Colonic mucosa (tissue), 4 donors: ENCODE measurements at places on chromosomes 7 and 10. TPM values are rescaled to one million over a fixed set of nuclear protein-coding genes. Genes with fewer than 3 reads are reported as not detected.

- H3K36me3 ChIP-seq, result no peaks in the 10 kb centered on the region
- H3K27me3 ChIP-seq, result no peaks in the 10 kb centered on the region
- no peak for DNase-seq
- no peaks in the 10 kb centered on the region for H3K4me1 ChIP-seq
- no peak overlapping the region for H3K27ac ChIP-seq
Observed at GRCh38 chr10:91582153-91582554, 50.7 kb downstream of the PPP1R3C start.

SPDYE6 gene
- not detected for total RNA-seq

DNA sequence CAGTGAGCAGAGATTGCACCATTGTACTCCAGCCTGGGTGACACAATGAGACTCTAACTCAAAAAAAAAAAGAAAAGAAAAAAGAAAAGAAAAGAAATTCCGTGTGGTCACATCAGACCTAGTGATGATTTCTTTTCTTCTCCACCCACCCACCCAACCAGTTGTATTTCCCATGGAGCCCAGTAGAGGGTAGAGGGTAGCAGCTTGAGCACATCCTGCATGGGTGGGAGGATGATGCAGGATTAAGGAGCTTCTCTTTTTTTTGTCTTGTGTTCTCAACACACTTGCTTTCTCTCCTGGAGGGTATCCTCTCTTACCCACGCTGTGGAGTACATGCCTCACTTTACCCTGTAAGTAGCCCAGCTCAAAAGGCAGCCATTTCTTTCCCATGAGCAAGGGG lies 118.6 kb upstream of the CARD11 start:
- H3K27me3 ChIP-seq, result no peaks in the 10 kb centered on the region
- no peaks in the 10 kb centered on the region for H3K36me3 ChIP-seq
- H3K4me1 ChIP-seq, result no peaks in the 10 kb centered on the region
- DNase-seq, result no peak
- no peak overlapping the region for H3K27ac ChIP-seq

CALML5 gene
- not detected for total RNA-seq

- H3K4me3 ChIP-seq, result peak overlapping the region; percentile 7
- peak overlapping the region; percentile 87 for H3K27ac ChIP-seq
- H3K4me1 ChIP-seq, result no peaks in the 10 kb centered on the region
- peak; percentile 91 for DNase-seq
- no peaks in the 10 kb centered on the region for H3K27me3 ChIP-seq
Observed at GRCh38 chr7:66099551-66100407, 14.9 kb upstream of the CRCP start.

DNA sequence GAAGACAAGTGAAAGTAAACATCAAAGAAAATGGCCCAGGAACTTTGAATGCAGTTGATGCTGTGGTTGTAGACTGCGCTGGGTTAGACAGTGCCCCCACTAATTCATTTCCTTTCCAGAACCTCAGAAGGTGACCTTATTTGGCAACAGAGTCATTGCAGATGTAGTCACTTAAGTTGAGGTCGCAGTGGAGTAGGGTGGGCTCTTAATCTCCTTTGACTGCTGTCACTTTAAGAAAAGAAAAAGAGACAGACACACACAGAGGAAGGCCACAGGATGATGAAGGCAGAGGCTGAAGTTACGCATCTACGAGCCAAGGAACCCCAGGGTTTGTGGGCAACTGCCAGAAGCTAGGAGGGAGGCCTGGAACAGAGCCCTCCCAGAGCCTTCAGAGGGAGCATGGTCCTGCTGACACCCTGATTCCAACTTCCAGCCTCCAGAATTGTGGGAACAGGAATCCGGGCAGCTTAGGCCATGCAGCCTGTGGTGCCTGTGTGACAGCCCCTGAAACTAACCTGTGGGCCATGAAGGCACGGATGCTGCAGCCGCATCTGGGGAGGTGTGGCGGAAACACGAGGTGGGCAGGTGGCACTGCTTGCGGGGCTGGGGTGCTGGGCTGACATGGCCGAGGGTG lies 107.6 kb downstream of the PRKAG2 start:
- no peak overlapping the region for H3K27ac ChIP-seq
- no peaks in the 10 kb centered on the region for H3K4me1 ChIP-seq
- H3K36me3 ChIP-seq, result no peaks in the 10 kb centered on the region
- no peak overlapping the region for H3K4me3 ChIP-seq
- H3K27me3 ChIP-seq, result no peaks in the 10 kb centered on the region

- H3K4me3 ChIP-seq, result no peak overlapping the region
- no peak for DNase-seq
- no peaks in the 10 kb centered on the region for H3K36me3 ChIP-seq
- H3K27ac ChIP-seq, result no peak overlapping the region
- H3K4me1 ChIP-seq, result no peaks in the 10 kb centered on the region
- H3K27me3 ChIP-seq, result no peaks in the 10 kb centered on the region
Observed at GRCh38 chr7:37726016-37726415, 42.5 kb downstream of the GPR141 start.

COL13A1 gene
- 1.1 TPM for total RNA-seq

- H3K4me3 ChIP-seq, result no peak overlapping the region
- peaks cover 14% of the 10 kb centered on the region for H3K4me1 ChIP-seq
- H3K27me3 ChIP-seq, result no peaks in the 10 kb centered on the region
- H3K36me3 ChIP-seq, result no peaks in the 10 kb centered on the region
Observed at GRCh38 chr10:114027951-114028350, 15.7 kb upstream of the ADRB1 start.

CALY gene
- total RNA-seq, result 1.6 TPM

- no peak overlapping the region for H3K27ac ChIP-seq
- peak; percentile 39 for DNase-seq
- no peaks in the 10 kb centered on the region for H3K4me1 ChIP-seq
- no peaks in the 10 kb centered on the region for H3K27me3 ChIP-seq
Observed at GRCh38 chr10:124145109-124145870, 51.9 kb upstream of the CHST15 start.

DNA sequence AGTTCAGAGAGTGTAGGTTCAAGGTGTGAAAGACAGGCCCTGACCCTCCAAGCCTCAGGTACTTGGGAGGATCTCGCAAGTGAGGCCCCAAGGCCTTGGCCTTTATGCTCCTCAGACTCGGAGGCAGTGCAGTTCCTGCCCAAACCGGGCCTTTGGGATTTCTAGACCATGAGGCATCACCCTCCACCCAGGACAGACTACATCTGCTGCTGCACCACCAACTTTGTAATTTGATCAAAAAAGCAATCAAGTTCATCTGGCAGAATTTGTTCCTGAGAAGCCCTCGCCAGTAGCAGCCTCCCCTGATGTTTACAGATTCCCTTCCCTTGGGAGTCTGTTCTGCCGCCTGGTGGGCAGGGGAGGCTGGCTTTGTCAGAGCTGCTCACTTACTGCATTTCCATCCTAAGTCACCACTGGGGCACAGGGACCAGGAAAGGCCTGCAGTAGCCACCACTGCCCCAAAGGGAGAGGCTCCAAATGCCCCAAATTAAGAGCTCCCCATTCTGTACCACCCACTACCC lies 2.1 kb downstream of the CAMK2G start:
- no peak overlapping the region for H3K4me3 ChIP-seq
- DNase-seq, result no peak
- peak overlapping the region; percentile 39 for H3K27ac ChIP-seq
- H3K36me3 ChIP-seq, result no peaks in the 10 kb centered on the region

GRCh38 chr7:96430356-96430755 lies 108.5 kb upstream of the SLC25A13 start:
- no peak for DNase-seq
- H3K4me1 ChIP-seq, result no peaks in the 10 kb centered on the region
- no peak overlapping the region for H3K27ac ChIP-seq
- H3K27me3 ChIP-seq, result no peaks in the 10 kb centered on the region

GRCh38 chr7:126608339-126608776 lies 644.4 kb downstream of the GRM8 start:
- DNase-seq, result no peak
- no peak overlapping the region for H3K4me3 ChIP-seq
- H3K4me1 ChIP-seq, result no peaks in the 10 kb centered on the region
- no peak overlapping the region for H3K27ac ChIP-seq
- H3K36me3 ChIP-seq, result no peaks in the 10 kb centered on the region

SHOC2 gene
- total RNA-seq, result 79.1 TPM

DNA sequence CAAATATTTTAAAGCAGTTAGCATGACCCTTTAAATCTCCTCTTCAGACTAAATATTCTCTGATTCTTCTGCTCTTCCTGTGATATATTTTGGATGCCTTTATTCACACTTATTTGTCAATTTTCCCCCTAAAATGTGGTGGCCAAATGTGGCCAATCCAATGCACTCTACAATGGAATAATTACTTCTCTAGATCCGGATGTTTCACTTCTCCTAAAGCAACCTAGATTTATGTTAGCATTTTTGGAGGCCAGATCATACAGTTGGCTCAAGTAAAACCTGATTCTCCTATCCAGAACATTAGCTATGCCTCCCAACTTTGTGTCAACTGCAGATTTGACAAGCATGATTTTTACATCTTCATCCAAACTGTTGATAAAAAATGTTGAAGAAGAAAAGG lies 153.7 kb downstream of the CREB5 start:
- H3K27ac ChIP-seq, result no peak overlapping the region
- H3K27me3 ChIP-seq, result peaks cover 7% of the 10 kb centered on the region
- DNase-seq, result no peak
- H3K4me3 ChIP-seq, result no peak overlapping the region

- no peak for DNase-seq
- H3K36me3 ChIP-seq, result no peaks in the 10 kb centered on the region
- H3K27me3 ChIP-seq, result no peaks in the 10 kb centered on the region
- H3K4me3 ChIP-seq, result no peak overlapping the region
- H3K27ac ChIP-seq, result no peak overlapping the region
Observed at GRCh38 chr7:45387837-45388236, 186.3 kb upstream of the ADCY1 start.

DNA sequence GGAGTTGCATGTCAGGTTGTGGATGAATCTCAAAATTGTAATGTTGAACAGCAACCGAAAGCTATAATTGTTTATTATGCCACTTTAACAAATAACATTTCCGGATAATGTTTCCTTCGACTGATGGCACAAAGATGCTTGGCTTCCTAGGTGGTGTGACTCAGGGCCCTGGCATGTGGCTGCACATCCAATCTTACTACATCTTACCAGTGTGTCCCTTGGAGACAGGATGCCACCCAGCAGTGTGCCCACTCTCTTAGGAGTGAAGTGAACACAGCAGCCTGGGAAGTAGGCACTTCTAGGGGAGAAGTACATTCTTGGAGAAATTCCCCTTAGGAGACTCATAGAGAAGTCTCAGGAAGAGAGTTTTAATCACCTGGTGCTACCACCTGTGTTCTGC lies 33.0 kb upstream of the GPR26 start:
- H3K27ac ChIP-seq, result no peak overlapping the region
- H3K27me3 ChIP-seq, result no peaks in the 10 kb centered on the region
- H3K36me3 ChIP-seq, result no peaks in the 10 kb centered on the region

- no peak for DNase-seq
- H3K4me3 ChIP-seq, result no peak overlapping the region
- H3K36me3 ChIP-seq, result no peaks in the 10 kb centered on the region
Observed at GRCh38 chr10:132865851-132866600, 76.3 kb downstream of the CFAP46 start.

DNA sequence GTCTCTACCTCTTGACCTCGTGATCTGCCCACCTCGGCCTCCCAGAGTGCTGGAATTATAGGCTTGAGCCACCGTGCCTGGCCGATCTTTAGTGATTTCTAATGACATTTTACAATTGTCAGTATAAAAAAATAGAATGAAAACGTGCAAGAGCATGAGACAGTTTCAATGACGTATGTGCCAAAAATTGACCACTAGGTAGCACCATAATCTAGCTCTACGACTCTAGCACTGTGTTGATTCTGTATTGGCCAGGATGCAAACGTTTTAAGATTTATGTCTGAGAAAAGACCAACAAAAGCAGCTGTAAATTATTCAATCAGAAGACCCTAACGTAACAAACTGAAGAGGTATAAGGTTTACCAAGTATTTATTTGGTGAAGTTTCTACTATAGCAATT lies 25.4 kb upstream of the EXOC6 start:
- no peaks in the 10 kb centered on the region for H3K36me3 ChIP-seq
- no peak overlapping the region for H3K27ac ChIP-seq
- DNase-seq, result no peak
- no peaks in the 10 kb centered on the region for H3K4me1 ChIP-seq

- H3K36me3 ChIP-seq, result no peaks in the 10 kb centered on the region
- no peak for DNase-seq
- H3K27me3 ChIP-seq, result peaks cover 23% of the 10 kb centered on the region
- H3K4me1 ChIP-seq, result peaks cover 5% of the 10 kb centered on the region
- H3K27ac ChIP-seq, result no peak overlapping the region
- H3K4me3 ChIP-seq, result no peak overlapping the region
Observed at GRCh38 chr7:100723732-100724275, 3.5 kb downstream of the EPO start.

DNA sequence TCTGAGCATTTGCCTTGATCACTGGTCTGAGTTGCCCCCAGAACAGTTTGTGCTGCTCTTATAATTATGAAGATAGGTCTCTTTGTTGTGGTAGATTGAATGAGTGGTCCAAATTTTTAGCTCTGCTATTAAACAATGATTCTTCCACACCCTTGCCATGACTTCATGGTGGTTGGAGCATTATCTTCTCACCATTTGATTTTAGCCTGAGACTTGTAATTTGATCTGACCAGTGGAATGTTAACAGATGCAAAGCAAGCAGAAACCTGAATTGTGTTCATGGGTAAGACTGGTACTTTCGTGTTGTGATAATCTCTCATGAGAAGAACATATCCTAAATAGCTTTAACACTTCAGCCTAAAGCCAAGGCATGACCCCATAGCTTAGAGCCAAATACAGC lies 139.1 kb downstream of the TFPI2 start:
- H3K27ac ChIP-seq, result no peak overlapping the region
- H3K4me3 ChIP-seq, result no peak overlapping the region
- H3K36me3 ChIP-seq, result no peaks in the 10 kb centered on the region
- H3K4me1 ChIP-seq, result no peaks in the 10 kb centered on the region
- no peak for DNase-seq

DNA sequence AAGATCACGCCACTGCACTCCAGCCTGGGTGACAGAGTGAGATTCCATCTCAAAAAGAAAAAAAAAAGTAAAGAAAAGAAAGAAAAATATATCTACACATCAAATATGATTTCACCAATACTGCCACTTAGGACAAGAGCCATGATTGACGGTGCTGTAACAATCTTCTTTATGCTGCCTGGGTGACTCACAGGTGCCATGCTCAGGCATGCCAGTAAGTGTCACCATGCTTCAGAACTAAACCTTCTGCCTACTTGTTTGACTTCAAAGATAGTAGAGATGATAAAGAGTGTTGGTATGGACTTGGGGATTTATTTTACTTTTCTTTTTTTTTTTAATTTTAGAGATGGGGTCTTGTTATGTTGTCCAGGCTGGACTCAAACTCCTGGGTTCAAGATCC lies 33.6 kb upstream of the DNMBP start:
- peaks cover 7% of the 10 kb centered on the region for H3K4me1 ChIP-seq
- H3K27me3 ChIP-seq, result no peaks in the 10 kb centered on the region
- no peak for DNase-seq

DNA sequence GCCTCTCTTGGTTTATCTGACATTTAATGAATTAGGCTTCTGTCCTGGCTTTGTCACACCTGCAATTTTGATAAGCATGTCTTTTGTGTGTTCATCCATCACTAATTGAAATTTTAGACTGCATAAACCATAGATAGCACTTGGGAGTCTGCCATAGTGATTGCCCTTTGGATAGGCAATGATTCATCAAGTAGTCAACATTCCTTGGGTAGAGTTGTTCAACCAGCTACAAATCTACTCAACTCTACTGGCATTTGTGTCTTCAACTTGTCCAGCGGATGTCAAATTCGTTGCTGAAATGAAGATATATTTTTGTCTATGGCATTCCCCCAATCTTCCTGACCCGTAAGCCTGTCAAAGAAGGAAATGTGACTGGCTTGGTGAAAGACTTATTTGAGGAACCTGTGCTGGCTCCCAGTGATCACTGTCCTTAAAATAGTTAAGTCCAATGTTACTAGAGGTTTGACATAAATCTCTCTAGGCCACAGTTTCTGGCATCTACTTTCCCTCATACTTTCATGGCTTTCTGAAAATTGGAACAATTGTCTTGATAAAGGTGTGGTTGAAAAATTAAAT lies 33.7 kb upstream of the CREB5 start:
- H3K4me3 ChIP-seq, result no peak overlapping the region
- H3K27me3 ChIP-seq, result no peaks in the 10 kb centered on the region
- H3K4me1 ChIP-seq, result no peaks in the 10 kb centered on the region
